ENCODE measurements at places on chromosomes 5 and 9.
A peak's percentile ranks its signal among the peaks of the same experiment; 100 is the strongest.

DNA sequence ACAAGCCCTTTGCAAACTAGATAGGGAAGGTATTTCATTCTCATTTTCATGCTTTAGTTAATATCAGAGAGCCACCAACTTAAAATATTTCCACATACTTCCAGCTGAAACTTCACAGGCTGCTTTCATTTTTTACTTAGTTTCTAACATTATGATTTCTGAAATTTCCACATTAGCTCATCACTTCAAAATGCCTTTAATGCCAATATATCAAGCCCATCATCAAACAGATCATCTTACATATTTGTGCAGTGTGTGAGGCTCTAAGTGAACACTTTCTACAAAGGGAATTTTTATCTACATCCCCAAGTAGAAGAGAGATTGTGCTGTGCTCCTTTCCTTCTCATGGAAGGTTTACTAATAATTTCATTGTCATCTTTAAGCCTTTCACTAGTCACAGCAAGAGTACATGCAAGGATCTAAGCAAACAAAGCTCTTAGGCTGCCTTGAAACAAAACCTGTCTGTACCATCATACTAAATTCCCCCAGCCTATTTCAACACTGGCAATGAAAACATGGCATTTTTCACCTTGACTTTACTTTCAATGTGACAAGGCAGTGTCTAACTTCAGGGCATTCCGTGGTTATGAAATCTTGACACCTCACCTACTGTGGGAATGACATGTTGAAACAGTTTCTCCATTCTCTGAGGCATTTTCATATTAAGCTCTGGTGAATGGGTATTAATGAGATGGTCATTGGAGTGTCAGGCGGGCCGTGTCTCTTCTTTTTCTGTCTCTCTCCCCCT is 45.4 kb downstream of the PPP2R2B start:
- DNase-seq, result no peak

DNA sequence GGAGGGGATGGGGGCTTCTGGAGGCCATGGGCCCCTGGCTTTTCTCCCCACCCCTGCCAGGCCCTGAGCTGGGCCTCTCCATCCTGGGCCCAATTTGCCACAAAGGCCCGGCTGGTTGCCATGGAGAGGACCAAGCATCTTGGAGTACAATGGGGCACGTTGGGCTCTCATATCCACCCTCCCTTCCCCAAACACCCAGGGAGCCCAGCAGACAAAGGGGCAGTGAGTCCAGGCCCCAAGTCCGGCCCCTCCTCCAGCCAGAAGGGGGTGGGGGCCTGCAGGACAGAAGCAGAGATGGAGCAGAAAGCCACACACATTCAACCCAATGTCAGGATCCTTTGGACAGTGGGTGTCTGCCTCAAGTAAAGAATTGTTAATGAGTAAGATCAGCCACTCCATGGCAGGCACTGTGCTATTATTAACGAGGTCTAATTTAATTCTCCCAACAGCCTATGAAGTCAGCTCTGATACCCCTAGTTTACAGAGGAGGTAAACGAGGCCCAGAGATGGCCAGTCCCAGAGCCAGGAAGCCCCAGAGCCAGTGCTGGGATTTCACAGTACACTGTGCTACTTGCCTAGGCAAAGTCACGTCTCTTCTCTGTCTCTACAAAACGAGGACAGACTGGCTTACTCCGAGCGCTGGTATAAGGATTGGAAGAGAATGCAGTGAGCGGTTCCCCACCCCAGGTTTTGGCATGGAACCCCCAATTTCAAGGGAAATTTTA is 2.3 kb downstream of the CRB2 start:
- DNase-seq, result no peak

- no peak for DNase-seq
Observed at GRCh38 chr9:130500340-130501180, 55.8 kb downstream of the ASS1 start.

DNA sequence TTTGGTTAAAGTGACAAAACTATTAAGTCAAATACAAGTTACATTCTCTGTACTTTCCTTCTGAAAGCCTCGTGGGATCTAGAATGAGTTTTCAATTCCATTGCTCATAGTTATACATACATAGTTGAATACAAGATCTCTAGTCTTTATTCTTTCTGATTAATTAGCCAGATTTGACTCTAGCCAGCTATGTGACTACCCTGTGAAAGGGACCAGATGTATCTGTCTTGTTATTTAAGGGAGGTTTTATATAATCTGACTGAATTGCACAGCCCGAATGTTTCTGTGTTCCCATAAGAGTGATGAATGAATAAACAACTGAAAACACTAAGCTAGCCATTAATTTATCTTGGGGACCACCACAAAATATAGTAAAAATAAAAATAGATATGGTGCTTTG is 166.7 kb downstream of the TMEM167A start:
- no peak for DNase-seq

DNA sequence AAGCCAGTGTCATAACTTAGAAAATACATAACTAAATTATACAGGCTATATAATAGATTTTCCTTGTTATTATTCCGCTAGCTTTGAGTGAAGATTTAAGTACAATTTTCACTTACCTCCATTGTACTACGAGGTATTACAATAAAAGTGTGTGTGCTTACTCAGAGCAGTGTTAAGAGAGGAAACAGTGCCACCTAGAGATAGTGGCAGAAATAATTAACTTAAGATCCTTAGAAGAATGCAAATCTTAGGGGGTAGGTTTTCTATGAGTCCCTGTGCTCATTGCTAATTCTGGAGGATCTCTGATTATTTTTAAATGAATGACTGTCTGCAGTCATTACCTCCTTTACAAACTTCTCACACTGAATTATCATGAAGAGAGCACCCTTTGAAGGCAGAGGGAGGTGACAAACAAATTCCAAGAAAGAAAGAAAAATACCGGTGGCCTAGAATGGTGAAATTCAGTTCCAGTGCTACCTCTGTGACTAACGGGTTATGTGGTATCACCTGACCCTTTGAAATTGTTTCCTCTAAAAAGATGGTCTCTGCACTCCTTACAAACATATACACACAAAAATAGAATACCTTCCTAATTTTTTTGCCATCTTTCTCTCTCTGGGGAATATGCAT is 379.8 kb downstream of the TRIM36 start:
- DNase-seq, result no peak

GRCh38 chr5:37043693-37044092 is 167.1 kb downstream of the NIPBL start:
- no peak for DNase-seq

DNA sequence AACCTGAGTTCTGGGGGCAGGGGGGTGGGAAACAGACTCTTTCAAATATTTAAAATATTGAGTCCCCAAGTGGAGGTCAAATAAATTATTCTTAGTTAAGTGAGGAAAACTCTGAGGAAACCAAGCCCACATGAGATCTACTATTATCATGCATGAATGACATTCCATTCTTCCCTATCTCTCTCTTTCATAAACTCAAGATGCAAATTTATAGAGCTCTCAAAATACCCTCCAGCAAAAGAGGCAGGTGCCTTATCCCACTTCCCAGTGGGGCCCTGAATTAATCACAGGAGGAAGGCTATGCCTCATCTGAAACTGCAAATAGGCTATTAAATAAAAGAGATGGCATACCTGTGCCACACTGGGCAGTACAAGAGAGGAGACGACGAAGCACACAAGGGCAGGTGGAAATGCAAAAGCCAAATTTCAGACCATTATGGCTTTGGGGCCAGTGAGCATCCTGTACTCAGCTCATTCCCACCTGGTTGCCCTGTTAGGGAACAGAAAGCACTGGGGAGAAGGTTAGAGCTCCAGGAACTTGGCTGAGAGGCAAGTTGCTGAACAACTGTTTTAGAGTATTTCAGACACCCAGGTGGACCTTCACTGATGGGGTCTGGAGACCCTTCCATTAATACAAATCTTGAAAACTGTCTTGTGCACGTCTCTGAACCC is 102.2 kb upstream of the EQTN start:
- DNase-seq, result no peak

GRCh38 chr5:109971968-109972367 is 282.2 kb downstream of the MAN2A1 start:
- DNase-seq, result no peak

DNA sequence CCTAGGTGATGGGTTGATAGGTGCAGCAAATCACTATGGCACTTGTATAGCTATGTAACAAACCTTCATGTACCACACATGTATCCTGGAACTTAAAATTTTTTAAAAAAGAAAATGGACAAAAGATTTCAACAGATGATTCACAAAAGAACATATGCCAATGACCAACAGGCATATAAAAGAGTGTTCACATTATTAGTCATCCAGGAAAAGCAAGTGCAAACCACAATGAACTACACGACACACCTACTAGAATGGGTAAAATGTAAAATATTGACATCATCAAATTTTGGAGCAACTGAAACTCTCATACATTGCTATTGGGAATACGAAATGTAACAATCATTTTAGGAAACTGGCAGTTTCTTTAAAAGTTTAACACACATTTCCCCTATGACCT is 109.9 kb downstream of the YIPF5 start:
- no peak for DNase-seq

DNA sequence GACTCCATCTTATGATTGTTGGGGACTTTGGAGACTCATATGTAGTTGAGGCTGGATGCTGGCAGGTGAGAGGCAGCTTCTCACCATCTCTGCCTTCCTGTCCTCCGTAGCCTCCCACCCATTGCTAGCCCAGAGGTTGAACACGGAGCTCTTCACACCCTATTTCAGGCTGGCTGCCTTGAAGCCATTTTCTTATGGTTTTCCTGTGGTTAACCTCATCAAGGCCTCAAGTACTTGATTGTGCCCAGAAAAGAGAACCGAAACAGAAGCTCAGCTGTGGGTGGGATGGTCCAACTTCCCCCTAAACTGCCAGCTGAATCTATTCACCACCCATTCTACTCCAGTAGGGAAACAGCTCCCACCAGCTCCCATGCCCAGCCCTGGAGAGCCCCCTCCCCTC is 102.9 kb downstream of the LIFR start:
- peak; percentile 21 for DNase-seq

- no peak for DNase-seq
Observed at GRCh38 chr9:133618726-133619125, 9.5 kb upstream of the FAM163B start.

GRCh38 chr9:108889649-108890067 is 27.6 kb downstream of the ACTL7A start:
- no peak for DNase-seq

DNA sequence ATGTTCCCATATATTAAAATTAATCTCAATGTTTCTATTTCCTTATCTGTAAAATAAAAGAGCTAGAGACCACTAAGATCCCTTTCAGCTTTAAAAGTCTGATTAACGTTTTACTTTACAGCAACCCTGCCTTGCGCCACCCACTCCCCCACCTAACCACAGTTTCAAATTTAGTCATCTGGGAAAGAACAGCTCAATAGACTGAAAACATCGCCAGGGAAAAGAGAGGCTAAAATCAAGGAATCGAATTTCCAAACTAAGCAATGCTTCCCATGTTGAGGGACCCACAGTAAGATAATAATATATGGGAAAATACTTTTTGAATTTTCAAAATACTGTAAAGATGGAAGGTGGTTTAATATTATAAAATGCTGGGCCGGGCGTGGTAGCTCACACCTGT is 6.6 kb downstream of the SAXO1 start:
- no peak for DNase-seq

DNA sequence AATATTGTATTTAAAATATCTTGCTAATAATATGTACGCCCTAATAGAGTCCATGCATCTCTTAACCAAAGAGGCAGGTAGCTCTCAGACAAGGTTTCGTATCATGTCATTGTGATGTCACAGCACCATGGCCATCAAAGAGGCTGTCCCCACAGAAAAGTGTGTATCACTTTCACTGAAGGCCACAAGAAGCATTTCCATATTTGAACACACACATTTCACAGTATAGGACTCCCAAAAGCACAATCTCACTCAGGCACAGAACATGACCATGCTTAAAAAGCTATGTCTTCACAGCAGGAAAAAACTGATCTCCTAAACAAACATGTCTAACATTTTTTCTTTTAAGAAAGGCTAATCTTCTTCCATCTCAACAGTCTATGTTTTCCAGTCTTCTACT is 133.8 kb downstream of the DENND1A start:
- DNase-seq, result no peak

All from T-helper 22 cell (primary cell).